ENCODE measurements at places on chromosomes 11 and 22.

GRCh38 chr11:62897311-62897710 lies 16.6 kb downstream of the SLC3A2 start:
- no peak for DNase-seq

DNA sequence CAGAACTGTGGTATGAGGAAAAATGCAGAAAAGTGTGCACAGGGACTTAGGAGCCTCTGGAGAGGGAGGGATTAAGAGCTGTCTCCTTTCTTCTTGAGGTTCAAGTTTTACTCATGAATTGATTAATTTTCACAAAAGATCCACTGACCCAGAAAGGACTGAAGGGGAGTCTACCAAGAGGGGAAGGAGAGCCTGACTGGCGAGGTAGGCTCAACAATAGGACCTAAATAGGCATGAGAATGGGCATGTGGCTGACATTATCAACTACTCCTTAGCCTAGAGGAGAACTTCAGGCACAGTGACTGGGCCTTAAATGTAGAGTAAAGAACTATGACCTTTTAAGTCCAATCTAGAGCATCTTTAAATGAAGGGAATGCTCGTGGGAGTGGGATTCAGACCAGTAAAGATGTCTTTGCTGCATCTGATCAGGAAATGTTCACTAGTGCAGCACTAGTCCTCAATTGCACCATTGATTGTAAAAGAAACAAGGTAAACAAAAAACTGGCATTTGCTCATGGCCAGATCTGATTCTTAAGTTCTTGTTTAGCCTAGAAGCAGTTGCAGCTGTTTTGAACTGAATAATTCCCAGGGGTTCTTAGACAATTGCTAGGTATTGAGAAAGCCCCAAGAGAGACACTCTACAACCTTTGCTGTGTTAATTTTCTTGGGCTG lies 135.6 kb downstream of the RAB38 start:
- DNase-seq: no peak

DNA sequence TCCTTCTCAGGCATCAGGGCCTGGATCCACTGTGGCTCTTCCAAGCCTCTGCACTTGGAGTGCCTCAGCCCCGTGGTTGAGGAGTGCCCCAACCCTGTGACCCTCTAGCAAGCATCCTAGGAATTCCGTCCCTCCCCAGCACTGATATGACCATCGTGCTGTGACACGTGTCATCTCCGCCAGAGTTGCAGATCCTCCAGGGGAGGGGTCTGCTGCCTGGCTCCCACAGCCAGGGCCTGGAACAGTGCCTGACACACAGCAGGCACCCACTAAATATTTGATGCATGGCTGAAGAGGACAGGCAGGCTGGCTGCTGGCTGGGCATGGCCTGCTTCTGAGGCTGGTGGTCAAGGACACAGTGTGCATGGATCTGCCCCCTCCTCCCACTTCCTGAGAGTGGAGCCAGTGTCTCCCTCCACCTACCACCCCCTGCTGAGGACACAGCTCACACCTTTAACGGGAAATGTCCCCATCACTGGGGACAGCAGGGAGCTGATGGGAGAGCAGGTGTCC lies 1.7 kb upstream of the CD81 start:
- no peak for DNase-seq

- peak; percentile 9 for DNase-seq
These were observed 6.3 kb upstream of the SMIM35 start for GRCh38 chr11:118092907-118093571.

- DNase-seq: no peak
These were observed 92.0 kb downstream of the MYEOV start for GRCh38 chr11:69385832-69386427.

DNA sequence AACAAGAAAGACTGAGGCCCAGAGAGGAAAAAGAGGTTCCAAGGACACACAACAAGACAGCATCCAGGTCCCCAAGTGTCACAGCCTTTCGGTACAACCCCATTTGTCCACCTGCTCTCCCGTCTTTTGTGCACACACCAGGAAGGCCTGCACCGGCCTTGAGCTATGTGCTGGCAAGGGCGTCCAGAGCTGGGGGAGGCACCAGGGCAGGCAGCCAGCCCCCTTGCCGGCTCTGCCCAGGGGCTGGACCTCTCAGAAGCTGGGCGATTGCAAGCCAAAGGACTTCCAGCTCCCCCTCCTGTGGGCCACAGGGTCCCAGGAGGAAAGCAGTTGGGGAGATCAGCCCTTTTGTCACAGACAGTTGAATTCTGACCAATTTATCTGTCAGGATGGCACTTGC lies 210.5 kb downstream of the MN1 start:
- no peak for DNase-seq

- no peak for DNase-seq
These were observed 10.8 kb downstream of the PMM1 start for GRCh38 chr22:41578818-41579217.

DNA sequence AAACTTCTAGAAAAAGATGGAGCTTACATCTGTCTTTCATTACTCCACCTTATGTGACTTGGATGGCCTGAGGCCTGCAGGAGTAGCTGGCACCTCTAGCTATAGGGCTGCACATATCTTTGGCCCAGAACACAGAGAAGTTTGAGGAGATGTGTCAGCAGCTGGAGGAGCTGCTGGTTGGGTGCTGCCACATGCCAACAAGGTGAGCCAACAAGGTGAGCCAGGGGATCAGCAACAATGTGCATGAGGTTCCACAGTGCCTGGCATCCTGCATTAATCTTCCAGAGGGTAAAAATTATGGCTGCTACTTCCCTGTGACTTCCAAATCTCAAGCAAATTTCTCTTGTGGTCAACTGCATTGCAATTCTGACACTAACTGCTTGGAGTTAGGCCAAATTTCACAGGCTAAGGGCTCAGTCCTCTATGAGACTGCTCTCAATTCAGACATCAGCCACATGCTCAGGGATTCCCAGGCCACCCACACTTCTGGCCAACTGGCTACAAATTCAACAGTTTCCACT lies 16.0 kb downstream of the RBM7 start:
- DNase-seq: no peak

All from neuronal stem cell (in vitro differentiated cells).